Astrocyte of the hippocampus (primary cell): ENCODE measurements at places on chromosomes 6 and 20.

- no peak for DNase-seq
Observed at GRCh38 chr20:50434653-50435396, 75.4 kb upstream of the PTPN1 start.

DNA sequence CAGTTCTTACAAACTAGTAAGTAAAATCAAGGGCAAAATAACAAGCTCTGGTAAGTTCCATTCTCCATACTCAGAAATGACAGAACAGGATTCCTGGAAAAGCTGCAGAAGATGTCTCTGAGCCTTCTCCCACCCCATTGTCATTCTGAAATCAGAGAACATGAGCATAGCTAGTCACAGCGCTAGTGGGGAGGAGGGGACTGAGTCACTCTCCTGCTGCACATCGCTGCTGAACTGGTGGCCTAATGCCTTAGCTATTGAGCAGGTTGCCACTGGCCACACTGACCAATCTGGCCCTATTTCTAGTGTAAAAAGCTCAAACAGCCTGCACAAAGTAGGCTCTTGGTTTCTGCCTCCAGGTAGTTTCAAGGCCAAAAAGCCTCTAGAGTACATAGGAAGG is 26.1 kb upstream of the RIPPLY2 start:
- peak; percentile 4 for DNase-seq

GRCh38 chr6:106470316-106470715 is 109.8 kb downstream of the CRYBG1 start:
- DNase-seq: no peak

GRCh38 chr6:35370124-35370741 is 27.9 kb downstream of the PPARD start:
- DNase-seq: peak; percentile 88

DNA sequence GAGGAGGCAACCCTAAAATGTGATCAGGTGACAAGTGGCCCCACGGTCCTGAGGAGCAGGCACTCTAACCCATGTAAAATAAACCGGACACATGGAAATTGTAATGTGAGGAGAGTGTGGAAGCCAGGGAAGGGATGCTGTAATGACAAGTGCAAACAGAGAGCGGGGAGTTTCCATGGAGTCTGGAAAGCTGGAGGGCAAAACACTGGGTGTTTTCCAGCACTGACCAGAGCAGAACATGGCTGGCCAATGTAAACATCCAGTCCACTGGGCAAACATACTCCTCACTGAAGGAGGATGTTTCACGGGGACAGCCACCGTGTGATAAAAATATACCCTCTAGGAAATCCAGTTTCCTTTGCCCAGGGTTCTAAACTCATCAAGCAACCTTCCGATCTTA is 219.0 kb upstream of the JARID2 start:
- peak; percentile 74 for DNase-seq

DNA sequence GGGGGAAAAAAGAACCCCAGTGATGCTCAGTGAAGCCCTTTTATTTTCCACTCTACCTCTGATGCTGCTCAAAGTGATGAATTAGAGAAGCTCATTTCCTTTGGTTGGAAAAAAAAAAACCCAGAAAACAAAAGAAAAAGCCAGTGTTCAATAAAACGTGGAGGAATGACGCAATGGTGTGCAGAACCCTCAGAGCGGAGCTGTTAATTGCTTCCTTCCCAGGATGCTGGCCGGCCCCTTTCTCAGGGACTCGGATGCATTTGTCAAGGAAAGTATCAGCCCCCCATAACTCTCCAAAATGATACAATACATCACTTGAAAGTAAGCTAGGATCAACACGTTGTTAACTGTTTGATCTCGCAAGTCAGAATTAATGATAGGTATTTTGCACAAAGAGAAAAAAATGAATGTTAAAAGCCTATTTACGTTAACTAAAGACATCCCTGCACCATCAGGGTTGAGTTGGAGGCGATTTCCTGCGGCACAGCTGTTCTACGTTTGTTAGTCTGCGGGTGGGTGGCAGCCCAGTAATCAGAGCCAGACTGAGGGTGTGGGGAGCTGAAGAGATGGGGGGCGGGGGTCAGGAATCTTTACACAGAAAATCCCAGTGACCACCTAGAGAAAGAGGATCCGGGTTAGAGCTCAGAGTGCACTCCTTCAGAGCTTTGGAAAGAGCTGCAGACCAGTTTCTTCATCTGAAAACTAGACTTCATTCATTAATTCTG is 132.4 kb downstream of the BMP7 start:
- no peak for DNase-seq

- DNase-seq: peak; percentile 81
Observed at GRCh38 chr20:35306931-35307517, 14.8 kb upstream of the FAM83C start.

- DNase-seq: peak; percentile 73
Observed at GRCh38 chr6:151494235-151494935, 568 bp downstream of the CCDC170 start.

DNA sequence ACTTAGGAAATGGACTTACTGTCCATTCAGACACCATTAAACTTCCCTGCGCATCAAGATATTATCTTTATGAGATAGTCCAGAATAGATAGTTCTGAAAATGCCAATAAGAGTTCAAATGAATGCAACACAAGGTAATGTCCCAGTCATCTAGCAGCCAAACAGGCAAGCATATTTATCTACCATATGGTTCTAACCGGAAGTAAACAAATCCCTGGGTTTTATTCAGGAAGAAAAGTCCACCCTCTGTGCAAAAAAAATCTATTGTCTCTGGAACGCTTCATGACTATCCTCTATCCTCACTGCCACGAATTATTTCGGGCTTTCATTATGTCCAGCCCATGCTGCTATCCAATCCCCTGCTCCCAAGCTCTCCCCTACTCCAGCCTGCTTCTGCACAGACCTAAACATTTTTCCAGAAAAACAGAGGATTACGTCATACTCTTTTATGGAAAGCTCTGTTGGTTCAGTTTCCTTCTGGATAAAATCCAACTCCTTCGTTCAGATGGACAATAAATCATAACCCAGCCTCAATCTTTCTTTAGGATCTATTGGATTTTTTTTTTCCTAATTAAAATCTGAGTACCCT is 11.4 kb downstream of the PPIL6 start:
- DNase-seq: no peak

DNA sequence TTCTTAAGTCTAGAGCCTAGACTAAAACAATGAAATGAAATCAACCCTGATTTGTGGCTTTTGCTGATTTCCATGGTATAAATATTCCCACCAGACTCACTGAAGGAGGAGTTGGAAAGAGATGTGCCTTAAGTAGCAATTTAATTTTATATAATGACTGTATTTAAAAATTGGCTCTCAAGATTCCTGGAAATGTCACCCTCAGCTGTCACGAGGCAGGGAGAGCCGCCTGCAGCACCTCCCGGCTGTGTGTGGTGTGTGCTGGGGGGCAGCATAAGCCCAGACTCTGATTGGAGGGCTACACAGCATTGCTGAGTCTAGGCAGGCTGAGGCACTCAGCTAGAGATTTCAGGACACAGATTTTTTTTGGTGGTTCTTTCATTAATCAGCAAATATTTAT is 40.6 kb upstream of the TMEM181 start:
- DNase-seq: no peak

- no peak for DNase-seq
Observed at GRCh38 chr6:86087954-86088353, 445.3 kb upstream of the SYNCRIP start.

DNA sequence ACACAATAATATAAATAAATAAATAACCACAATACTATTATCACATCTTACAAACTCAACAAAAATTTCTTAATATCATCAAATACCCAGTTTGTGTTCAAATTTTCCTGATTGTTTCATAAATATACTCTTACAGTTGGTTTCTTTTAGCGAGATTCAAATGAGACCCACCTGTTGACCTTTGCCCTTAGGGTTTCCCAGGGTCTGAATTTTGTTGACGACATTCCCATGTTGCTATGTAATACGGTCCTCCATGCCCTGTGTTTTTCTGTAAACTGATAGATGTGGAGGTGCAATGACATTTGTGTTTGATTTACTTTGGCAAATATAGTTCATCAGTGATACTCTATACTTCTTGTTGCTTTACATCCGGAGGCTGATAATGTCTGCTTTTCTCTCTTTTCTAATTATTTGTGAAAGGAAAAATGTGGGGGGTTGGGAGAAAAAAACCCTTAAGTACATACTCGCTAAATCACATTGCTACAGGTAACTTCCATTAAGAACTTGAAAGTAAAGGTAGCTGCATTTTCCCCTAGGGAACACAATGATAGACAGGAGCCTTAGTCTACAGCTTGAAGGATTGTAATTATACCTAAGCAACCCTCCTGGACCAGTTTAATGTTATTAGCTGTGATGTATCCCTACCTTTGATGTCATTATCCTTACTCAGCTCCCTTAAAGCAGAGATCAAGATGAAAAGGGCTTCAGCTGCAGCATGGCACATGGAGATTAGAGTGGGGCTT is 6.6 kb downstream of the MOG start:
- DNase-seq: no peak

GRCh38 chr6:62152796-62153195 is 133.2 kb downstream of the KHDRBS2 start:
- DNase-seq: no peak

GRCh38 chr20:6623989-6624388 is 143.5 kb upstream of the BMP2 start:
- no peak for DNase-seq

- DNase-seq: no peak
Observed at GRCh38 chr20:16514140-16514539, 59.1 kb downstream of the KIF16B start.

DNA sequence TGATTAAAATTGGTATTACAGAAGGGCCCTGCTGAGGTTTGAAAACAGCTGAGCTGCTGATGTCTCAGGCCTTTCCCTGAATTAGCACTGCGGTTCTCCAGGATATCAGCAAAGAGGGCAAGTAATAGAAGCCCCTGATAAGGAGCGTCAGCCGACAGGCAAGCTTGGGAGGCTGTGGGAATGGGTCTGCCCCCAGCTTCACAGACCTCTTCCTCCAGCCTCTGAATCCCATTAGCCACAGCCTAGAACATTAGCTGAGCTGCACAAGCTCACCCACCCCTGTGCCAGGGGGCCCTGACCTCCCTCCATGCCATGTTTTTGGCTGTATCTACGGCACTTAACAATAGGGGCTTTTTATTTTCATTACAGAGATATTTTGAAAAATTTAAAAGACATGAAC is 59.9 kb downstream of the VAPB start:
- DNase-seq: no peak

- no peak for DNase-seq
Observed at GRCh38 chr6:106522562-106523250, 106.6 kb downstream of the RTN4IP1 start.

DNA sequence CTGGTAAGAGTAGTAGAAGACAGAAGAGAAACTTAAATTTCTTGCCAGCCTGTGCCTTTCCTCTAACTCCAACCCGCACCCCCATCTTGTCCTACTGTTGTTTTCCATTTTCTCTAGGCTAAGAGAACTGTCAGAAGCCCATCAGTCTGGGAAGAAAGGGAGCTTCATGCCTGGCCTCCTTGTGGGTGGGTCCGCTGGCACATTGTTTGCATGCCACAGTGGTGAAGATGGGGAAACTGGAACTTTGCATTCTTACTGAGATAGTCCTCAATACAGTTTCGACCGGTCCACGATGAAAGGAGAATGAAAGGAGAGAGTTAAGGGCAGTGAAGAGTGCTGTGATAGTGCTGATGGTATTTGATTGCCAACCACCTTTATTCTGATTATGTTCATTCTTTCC is 103.1 kb downstream of the TCP11 start:
- peak; percentile 58 for DNase-seq

DNA sequence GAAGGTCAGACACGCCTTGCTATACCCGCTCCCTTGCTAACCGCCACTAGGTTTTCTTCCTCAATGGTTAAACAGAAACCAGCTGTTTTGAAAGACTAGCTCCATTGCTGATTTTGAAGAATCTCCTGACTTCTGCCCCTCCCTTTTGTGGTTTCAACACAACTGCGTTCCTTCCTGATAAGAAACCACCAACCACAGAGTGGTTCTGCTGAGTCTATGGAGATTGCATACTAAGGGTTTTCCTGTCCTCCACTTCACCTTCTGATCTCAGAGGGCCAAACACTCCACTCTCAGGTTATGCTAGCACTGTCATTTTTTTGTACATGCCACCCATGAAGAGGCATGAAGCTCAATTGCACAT is 207.9 kb downstream of the MYLK4 start:
- DNase-seq: peak; percentile 78

GRCh38 chr6:156691018-156691417 is 86.2 kb upstream of the ARID1B start:
- no peak for DNase-seq

GRCh38 chr20:8406391-8406790 is 274.3 kb downstream of the PLCB1 start:
- no peak for DNase-seq

GRCh38 chr6:133502441-133503335 is 261.5 kb downstream of the EYA4 start:
- peak; percentile 96 for DNase-seq

DNA sequence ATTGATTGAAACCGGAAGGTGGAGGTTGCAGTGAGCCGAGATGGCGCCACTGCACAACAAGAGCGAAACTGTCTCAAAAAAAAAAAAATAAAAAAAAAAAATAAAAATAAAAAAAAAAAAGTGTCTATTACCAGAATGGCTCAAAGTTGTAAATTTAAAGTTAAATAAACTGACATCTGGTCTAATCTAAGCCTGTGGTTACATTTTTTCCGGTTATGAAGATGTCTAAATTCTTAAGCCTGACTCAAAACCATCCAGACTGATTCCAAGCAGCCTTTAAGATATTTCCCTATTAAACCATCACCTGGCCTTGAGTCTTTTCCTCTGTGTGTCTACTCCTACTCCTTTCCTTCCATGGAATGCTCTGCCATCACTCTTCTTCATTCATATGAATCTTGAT is 371.7 kb upstream of the RUNX2 start:
- DNase-seq: no peak

DNA sequence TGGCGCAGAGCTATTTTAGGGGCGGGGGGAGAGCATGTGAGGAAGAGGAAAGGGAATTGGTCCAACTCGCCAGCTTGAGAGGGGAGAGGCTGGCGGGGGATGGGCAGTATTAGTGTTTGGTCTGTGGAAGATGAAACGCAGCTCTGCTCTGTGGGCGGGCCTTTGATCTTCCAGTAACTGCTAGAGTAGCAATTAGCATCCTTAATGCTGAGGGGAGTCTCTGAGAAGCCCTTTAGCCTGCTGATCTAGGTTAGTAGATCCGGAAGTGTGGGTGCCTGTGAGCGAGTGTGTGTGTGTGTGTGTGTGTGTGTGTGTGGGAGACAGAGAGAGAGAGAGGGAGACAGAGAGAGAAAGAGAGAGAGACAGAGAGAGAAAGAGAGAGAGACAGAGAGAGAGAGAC is 117.2 kb upstream of the BACH2 start:
- DNase-seq: peak; percentile 77

GRCh38 chr6:156427345-156427744 is 349.8 kb upstream of the ARID1B start:
- DNase-seq: peak; percentile 94
